ENCODE measurements at places on chromosomes 2 and 18.

DNA sequence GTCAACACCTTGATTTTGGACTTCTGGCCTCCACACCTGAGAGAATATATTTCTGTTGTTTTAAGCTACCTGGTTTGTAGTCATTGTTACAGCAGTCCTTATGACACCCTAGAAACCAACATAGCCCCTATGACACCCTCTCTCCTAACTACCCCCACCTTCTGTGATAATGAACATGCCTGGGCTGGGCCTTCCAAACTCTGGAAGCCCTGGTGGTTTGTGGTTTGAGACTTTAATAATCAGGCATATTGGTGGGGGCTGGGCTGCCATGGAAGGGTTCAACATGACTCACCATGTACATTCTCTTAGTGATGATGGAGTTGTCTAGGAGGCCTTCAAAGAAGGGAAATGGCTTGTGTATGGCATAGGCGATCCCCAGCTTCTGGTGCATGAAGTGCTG, 3.3 kb downstream of the SP110 start:
- no peak for DNase-seq

GRCh38 chr2:68766376-68766845, 31.8 kb downstream of the ARHGAP25 start:
- DNase-seq: peak; percentile 75

DNA sequence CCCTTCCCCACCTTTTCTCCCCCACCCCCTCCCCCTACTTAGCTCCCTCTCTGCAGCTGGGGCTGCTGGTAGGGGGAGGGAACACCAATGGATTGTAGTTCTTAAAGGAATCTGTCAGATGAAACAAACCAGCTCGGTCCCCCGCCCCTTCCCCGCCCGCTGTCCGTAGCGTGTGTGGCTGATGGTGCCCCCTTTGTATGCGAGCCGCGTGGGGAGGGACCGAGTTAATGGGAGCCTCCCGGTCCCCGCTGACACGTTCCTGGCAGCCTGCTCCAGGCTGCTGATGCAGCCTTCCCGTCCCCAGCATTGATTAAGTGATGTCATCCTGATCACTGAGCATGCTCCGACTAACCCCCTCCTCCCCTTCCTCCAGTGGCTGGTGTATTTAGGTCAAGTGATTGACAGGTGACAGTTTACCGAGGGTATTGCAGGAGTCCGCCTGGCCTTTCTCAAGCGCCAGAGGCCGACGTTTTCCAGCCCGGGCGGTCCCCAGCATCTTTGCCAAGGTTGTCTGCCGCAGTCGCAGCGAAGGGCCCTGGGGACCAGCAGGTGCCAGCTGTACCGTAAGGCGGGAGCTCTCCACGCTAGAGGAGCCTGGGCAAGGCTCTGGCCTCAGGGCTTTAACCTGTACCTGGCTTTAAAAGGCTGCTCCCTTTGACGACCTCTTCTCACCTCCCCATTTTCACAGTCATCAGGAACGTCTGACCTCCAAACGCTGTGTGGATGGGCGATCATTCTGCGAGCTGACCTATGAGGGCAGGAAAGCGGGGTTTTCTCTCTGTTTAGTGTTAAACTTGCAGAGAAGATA, 1.8 kb downstream of the KIF5C start:
- DNase-seq: peak; percentile 50

GRCh38 chr2:131039908-131040660, 53.2 kb downstream of the FAM168B start:
- DNase-seq: peak; percentile 36

DNA sequence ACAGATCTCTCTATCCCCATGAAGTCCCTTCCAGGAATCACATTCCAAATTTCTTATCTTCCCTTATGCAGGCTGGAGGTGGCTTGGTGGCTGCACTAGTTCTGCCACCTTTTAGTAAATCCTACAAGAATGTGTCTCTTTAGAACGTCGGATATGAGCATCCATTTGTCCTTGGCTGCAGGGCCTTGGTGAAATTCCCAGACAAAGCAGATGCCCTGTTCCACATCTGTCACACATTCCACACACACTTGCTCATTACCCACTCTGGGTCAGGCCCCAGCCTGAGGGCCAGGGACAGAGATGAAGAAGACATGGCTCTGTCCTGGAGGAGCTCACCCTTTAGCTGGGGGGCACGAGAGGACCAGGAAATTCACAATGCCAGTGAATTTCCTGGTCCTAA, 31.2 kb upstream of the GPR17 start:
- DNase-seq: no peak

GRCh38 chr18:57780318-57780705, 22.8 kb downstream of the ATP8B1 start:
- no peak for DNase-seq

GRCh38 chr2:45901468-45902032, 250.1 kb downstream of the PRKCE start:
- DNase-seq: no peak
